ENCODE measurements at places on chromosomes 16 and 17. TPM values are rescaled to one million over a fixed set of nuclear protein-coding genes. Genes with fewer than 3 reads are reported as not detected.

The DPEP2 gene
- not detected for total RNA-seq

The SECTM1 gene
- total RNA-seq = 2.2 TPM

The CBFA2T3 gene
- 0.43 TPM for total RNA-seq

The CLEC3A gene
- not detected for total RNA-seq

The SLC35B1 gene
- total RNA-seq = 96.1 TPM

The CCL22 gene
- total RNA-seq = not detected

The ADORA2B gene
- 17.6 TPM for total RNA-seq

The ZNF385C gene
- total RNA-seq = 0.32 TPM

The SPATA32 gene
- total RNA-seq = 0.09 TPM

The HOXB3 gene
- 4.6 TPM for total RNA-seq

The SLC16A11 gene
- not detected for total RNA-seq

The HS3ST3B1 gene
- 0.77 TPM for total RNA-seq

The LAT gene
- 3.8 TPM for total RNA-seq

The PIP4K2B gene
- 42.1 TPM for total RNA-seq

The OR2C1 gene
- not detected for total RNA-seq

The PRSS27 gene
- total RNA-seq = 1.1 TPM

The RRAD gene
- 25.4 TPM for total RNA-seq

The NPIPA7 gene
- total RNA-seq = 8.9 TPM

The RAB37 gene
- total RNA-seq = 1.1 TPM

The KRTAP3-1 gene
- not detected for total RNA-seq
